ENCODE measurements at places on chromosomes 6 and 20.

DNA sequence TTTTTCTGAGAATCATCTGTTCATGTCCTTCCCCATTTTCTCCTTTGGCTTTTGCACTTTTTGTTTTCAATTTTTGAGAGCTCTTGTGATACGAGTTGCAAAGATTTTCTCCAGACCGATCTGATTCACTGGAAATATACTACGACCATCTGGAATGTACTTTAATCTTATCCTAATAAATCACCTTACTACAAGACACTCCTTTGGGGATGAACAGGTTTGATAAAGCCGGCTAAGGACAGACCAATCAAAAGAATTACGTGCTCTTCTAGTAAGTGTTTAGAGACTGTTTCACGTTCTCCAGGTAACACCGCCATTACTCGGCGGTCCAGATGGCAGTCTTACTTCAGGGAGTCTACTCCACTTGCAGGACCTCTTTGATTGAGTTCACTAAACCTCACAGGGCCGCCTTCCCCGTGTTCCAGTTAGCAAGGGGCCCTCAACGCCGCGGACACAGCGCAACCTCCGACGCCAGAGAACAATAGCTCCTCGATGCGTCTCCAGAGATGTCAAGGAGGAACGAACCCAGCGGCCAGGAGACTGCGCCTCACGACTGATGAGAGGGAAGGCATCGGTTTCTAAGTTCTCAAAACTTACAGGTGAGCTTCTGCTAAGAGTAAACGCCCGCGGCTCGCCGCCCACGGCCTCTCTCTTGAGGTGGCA, 920 bp upstream of the WTAP start:
- no peak for DNase-seq

GRCh38 chr20:53940360-53940702, 130.1 kb downstream of the BCAS1 start:
- DNase-seq: no peak

DNA sequence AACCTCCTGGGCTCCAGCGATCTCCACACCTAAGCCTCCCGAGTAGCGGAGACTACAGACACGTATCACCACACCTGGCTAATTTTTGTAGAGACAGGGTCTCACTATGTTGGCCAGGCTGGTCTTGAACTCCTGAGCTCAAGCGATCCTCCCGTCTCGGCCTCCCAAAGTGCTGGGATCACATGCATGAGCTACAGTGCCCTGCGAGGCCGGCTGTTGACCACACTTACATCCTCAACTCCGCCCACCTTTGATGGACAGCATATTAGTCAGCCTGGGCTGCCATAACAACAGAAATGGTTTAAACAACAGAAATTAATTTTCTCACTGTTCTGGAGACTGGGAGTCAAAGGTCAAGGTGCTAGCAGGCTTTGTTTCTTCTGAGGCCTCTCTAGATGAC, 107.7 kb downstream of the JPH2 start:
- DNase-seq: peak; percentile 30

- no peak for DNase-seq
Measured at GRCh38 chr20:3705970-3706739, 6.2 kb downstream of the SIGLEC1 start.

DNA sequence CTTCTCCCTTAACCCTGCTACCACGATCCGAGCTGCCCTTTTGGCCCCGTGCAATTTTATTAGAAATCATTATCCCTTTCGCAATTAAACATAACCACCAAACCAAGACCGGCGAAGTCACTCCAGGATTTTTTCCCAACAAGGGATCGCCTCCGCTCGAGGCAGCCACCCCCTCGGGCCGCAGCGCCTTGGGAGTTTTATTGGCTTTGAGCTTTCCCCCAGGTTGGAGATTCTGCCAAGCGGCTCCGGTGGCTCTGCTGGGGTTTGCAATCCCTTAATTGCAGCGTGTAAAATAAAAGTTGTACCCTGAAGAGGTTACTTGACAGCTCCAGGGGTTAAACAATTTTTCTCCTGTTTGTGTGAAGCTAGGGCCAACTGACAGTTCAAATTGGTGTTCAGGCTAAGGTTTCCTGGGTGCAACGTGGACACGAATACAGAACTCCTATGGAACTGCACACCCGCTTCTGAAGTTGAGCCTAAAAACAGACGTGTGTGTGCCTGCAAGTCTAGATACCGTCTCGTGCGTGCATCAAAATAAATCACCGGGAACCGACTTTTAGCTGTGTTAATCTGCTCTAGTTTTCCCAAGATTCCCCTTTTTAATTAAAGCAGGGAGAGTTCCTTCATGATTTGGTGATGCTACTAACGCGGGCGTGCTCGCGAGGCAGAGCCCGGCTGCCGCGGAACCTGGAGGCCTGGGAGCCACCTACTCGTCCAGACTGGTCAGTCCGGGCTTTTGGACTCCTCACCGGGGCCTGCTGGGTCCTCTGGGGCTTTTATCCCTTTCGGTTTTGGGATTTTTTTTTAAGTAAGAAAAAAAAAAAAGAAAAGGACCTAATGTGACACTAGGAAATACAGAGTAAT, 975 bp upstream of the TFAP2A start:
- DNase-seq: no peak

GRCh38 chr6:152241013-152241766, 396.0 kb downstream of the SYNE1 start:
- no peak for DNase-seq

DNA sequence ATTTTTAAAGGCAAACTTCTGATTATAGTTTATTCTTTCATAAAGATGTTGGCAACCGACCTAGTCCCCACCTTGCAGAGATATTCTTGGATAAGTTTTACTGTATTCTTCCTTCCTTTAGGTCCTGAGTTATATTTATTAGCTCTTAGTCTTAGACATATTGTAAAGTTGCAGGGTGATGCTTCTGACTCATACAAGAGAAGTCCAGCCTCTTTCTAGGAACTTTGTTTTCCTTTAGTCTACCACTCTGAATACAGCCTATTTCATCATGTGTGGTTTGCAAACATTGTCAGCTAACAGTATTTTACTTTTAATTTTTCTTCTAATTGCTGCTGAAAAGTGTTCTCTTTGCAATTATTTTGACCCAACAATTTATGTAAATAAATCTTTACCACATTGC, 686.7 kb downstream of the COL12A1 start:
- no peak for DNase-seq
